ENCODE measurements at places on chromosomes 2 and 18. TPM values are rescaled to one million over a fixed set of nuclear protein-coding genes. Genes with fewer than 3 reads are reported as not detected.

Gene TSN
- total RNA-seq: 36.1 TPM

Gene PFN4
- not detected for total RNA-seq

Gene PROM2
- 0.94 TPM for total RNA-seq

Gene CHRNG
- not detected for total RNA-seq

Gene BCL2
- total RNA-seq: 31.2 TPM

Gene COL4A4
- 5.1 TPM for total RNA-seq

Gene LIMS3
- 5.4 TPM for total RNA-seq

Gene MOCOS
- 1.3 TPM for total RNA-seq

Gene KIF1A
- 2.2 TPM for total RNA-seq

Gene UGT1A4
- total RNA-seq: not detected

Gene SPDYA
- total RNA-seq: 1.6 TPM

GRCh38 chr2:199777916-199778315 lies 73.1 kb downstream of the FTCDNL1 start:
- ATAC-seq: no peak

- ATAC-seq: peak; percentile 31
Measured at GRCh38 chr2:237873421-237873831, 14.0 kb downstream of the RAMP1 start.

GRCh38 chr2:200373231-200373630 lies 66.7 kb downstream of the SPATS2L start:
- ATAC-seq: no peak

- ATAC-seq: no peak
Measured at GRCh38 chr18:3368193-3368592, 81.8 kb upstream of the TGIF1 start.

DNA sequence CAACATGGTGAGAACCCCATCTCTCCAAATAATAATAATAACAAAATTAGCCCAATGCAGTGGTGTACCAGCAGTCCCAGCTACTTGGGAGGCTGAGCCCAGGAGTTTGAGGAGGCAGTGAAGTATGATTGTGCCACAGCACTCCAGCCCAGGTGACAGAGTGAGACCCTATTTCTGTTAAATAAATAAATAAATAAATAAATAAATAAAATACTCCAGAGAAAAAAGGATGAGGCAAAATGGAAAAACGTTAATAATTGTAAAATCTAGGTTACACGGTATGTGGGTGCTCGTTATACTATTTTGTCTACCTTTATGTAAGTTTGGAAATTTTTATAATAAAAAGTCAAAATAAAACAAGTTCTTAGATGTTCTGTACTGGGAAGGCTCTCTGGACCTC lies 8.6 kb upstream of the EMX1 start:
- no peak for ATAC-seq

DNA sequence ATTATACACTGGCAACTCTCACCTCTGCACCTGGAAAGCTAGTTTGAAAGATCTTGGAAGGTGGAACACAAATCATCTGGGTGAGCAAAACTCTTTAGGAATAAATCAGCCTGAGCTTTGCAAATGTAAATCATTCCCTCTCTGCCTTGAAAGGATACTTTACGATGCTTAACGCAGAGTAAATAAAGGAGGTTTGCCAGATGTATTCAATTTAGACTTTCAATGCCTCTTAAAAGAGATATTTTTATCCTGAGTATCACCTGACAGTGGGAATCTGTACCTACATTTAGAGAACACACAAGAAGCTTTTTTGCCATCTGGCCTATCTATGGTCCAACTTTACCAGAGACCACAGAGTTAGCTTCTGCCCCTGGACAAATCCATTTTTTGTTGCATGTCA lies 983.2 kb upstream of the CDH2 start:
- no peak for ATAC-seq

GRCh38 chr18:25650201-25650941 lies 298.4 kb upstream of the ZNF521 start:
- ATAC-seq: no peak

DNA sequence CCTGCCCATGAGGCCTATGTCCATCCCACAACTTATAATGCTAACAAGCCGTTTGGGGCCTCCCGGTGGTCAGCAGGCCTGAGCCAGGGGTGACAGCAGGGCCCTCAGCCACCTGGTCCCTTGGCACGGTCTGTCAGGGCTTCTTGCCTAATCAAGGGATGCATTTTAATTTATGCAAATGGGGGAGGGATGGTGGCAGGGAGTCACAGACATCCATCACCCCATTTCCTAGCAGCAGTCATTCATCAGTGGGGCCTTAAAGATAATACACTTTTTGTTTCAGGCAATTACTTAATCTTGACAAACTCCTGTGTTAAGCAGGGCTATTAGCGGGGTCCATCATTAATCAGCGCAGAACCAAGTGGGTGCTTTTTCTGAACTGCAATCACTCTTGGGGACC lies 174.5 kb downstream of the GLI2 start:
- no peak for ATAC-seq

- ATAC-seq: peak; percentile 49
Measured at GRCh38 chr18:8341481-8342230, 267.6 kb upstream of the RAB12 start.

DNA sequence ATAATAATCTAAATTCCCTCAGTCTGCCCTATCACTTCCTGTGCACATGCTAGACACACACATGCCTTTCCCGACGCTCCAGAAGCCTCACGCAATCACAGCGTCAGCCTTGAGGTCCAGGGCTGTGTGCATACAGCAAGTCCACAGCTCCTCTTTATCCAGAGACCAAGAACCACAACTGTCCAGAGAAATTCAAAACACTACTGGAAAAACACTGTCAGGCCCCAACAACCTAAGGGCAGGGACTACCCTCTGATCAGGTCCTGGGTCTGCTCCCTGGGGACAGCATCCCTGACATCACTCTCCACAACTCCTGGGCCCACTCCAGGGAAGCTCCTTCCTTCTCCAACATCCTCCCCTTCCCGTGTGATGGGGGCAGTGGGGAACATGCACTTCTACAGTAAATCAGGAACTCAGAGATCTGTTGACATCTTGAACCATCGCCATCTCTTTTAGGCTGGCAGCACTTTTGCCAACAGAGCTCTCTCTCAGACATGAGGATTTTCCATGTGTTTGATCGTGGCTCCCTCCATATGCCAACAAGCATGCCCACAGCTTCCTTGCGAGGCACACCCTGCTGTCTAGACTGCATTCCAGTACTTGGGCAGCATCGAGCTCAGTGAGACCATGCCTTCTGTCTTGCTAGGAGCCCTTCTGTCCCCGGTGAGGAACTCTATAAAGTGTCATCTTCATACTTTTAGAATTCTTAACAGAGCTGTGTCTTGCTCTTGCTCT lies 15.4 kb downstream of the TEX51 start:
- no peak for ATAC-seq

GRCh38 chr2:211364911-211365310 lies 808.5 kb downstream of the CPS1 start:
- no peak for ATAC-seq

DNA sequence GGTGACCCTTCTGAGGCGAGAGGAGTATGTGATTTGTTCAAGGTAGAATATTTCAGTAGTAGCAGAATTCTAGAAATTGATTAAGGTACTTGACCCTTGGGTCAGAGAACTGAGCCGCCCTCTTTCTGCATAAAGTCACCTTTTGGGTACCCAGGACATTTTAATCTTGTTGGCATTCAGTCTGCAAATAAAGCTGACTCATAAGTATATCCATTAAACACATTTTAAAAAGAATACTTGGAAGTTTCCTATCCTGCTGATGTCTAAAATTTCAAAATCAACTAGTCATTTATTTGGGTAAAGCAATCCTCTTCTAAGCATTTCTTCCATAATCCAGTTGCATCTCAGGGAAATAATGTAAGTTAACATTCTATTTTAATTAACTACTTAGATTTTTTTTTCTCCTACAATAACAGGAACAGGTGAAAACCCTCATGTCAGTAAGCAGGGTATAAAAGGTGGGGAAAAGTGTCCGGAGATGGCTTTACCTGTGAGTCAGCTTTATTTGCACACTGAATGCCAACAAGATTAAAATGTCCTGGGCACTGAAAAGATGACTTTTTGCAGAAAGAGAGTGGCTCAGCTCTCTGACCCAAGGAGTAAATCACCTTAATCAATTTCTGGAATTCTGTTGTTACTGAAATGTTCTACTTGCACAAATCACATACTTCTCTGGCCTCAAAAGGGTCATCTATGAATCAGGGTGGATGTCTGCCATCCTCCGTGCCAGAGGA lies 78.7 kb upstream of the ITGA6 start:
- no peak for ATAC-seq

DNA sequence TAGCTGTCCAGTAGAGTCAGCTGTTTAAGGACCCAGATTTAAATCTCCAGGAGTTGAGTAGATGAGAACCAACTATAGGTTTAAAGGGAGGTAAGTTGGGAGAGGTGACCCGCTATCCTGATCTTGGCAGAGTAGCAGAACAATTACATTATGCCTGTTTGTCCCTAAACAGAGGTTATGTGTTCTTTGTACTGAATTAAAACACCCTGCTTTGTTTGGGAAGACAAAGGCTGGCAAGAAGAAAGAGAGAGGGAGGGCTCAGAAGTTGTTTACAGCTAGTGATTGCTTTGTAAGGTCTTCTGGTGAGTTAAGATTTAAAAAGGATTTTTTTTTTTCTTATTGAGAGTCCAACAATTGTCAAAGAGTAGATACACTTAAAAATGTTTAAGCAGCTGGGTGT lies 37.3 kb downstream of the USP14 start:
- no peak for ATAC-seq

GRCh38 chr2:67878743-67879142 lies 184.1 kb downstream of the C1D start:
- no peak for ATAC-seq

DNA sequence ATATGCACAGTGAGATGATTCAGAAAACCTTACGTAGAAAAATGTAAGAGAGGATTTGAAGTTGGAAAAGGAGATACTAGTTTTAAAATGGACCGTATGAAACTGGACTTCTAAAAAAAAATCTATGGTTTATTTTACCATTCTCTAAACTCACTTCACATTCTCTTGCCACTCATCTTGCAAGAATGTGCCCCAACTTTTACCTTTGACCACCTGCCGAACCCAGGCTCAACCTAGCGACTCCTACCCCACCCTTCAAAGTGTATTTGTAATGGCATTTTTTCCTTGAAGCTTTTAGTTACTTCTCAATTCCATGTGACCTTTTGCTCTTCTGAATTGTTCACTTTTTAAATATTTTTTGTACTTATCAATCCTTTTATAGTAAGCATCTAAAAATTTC lies 160.8 kb downstream of the PHLPP1 start:
- ATAC-seq: no peak

- no peak for ATAC-seq
Measured at GRCh38 chr18:71630696-71631095, 913.4 kb downstream of the CBLN2 start.

GRCh38 chr2:192700934-192701333 lies 506.2 kb upstream of the TMEFF2 start:
- ATAC-seq: no peak

GRCh38 chr2:112481528-112482233 lies at the start of gene TTL:
Gene TTL, plus strand, starts transcription at chr2:112482156. Its CDS starts 189 bp downstream, at chr2:112482345.
- peak; percentile 90 for ATAC-seq

- no peak for ATAC-seq
Measured at GRCh38 chr2:33318456-33318855, 158.0 kb upstream of the RASGRP3 start.

- no peak for ATAC-seq
Measured at GRCh38 chr2:9236867-9237266, 30.3 kb downstream of the ASAP2 start.

- peak; percentile 42 for ATAC-seq
Measured at GRCh38 chr2:12733846-12734245, 17.1 kb downstream of the TRIB2 start.

DNA sequence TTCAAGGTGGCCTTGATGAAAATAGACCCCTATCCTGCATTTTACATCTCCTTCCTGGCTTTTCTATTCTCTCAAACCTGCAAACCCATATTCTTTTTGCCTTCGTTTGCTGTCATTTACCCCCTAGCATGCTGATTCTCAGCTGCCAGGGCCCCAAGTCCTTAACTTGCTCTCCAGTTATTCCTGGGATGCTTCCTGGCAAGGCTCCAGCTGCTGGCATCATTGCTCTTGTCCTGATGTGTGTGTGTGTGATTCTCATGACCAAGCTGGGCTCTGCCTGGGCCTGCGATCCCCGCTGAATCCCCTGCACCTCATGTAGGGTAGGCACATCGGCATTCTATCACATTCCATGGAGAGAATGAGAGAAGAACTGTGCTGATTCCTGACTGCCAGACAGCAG lies 11.9 kb downstream of the NPAS2 start:
- ATAC-seq: no peak
